ENCODE measurements at places on chromosomes 1 and 21. TPM values are rescaled to one million over a fixed set of nuclear protein-coding genes. Genes with fewer than 3 reads are reported as not detected.
A peak's percentile ranks its signal among the peaks of the same experiment; 100 is the strongest.

SPRR2F gene
- total RNA-seq: not detected

DNA sequence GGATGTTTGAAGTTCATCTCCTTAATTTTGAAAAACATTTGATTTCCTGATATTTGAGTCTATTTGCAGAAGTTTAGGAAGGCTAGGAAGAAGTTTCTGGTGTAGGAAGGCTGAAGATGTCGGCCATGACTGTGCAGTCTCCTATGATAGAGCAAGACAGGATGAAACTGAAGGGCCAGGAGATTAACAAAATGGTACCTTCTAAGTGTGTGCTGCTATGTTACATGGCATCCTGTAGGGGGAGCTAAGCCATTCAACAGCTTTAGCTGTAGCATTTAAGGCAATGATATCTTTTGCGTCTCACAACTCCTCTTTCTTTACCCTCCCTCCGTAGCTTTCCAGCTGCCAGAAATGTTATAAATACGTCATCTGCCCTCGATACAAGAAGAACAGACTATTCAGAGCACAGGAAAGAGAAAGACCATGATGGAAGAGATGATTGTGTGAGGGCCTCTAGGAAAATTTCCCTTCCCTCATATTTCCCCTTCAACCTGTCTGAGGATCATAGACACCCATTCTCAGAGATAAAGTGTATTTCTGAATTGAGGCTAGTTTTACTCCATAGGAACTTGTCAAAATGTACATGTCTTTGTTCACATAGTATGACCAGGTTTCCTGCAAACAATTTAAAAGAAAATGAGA is 61.1 kb downstream of the XCL1 start:
- DNase-seq: peak; percentile 71

GRCh38 chr1:14599800-14600199 is 1.3 kb downstream of the KAZN start:
- DNase-seq: no peak

GRCh38 chr1:211158866-211159265 is 24.9 kb upstream of the KCNH1 start:
- DNase-seq: no peak

VAV3 gene
- total RNA-seq: 23.7 TPM

- DNase-seq: no peak
These were observed 4.0 kb downstream of the CRNN start for GRCh38 chr1:152410028-152410427.

DNA sequence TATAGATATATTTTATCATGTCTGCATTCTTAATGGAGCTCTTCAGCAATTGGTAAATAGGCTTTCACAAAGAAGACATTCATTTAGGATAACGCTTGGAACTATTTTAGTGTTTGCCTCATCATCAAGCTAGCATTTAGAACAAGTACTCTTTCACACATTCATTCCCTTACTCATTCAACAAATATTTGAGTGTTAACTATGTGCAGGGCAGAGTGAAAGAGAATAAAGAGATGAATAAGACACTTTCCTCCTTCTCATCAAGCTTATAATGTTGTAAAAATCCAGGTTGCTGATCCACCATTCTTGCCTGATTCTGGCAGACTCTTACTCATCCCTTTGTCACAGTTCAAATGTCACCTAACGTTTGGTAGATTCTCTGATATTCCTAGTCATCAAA is 386.3 kb upstream of the BEND5 start:
- no peak for DNase-seq

CGN gene
- total RNA-seq: 1.8 TPM

NTMT2 gene
- total RNA-seq: not detected

ARHGEF10L gene
- 2.6 TPM for total RNA-seq

GRCh38 chr1:156998840-156999500 is 46.6 kb downstream of the ARHGEF11 start:
- DNase-seq: no peak
